ENCODE measurements at places on chromosomes 3 and 15.

GRCh38 chr15:46701896-46702295, 1015.4 kb upstream of the SEMA6D start:
- DNase-seq: no peak

DNA sequence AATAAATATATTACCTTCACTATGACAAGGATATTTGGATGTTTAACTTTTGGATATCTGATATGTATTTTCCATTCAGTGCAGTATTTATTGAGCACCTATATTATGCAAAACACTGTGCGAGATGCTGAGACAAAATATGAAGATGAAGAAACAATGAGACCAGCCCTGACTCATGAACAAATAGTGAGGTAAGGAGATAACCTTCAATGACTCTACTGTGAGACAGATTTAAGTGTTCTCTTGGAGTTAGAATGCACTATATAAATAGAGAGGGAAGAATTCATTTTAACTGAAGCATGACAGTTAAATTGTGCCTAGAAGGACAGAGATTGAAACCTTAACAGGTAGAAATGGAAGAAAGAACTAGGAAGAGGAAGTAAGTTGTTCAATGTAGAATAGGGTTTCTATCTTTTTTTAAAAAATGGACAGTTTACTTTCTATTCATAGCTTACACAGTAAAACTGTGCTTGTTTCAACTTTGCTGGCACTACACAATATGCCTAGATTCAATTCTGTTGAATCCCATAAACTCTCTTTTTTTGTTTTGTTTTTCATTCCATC, 124.2 kb downstream of the ZBTB20 start:
- DNase-seq: no peak

DNA sequence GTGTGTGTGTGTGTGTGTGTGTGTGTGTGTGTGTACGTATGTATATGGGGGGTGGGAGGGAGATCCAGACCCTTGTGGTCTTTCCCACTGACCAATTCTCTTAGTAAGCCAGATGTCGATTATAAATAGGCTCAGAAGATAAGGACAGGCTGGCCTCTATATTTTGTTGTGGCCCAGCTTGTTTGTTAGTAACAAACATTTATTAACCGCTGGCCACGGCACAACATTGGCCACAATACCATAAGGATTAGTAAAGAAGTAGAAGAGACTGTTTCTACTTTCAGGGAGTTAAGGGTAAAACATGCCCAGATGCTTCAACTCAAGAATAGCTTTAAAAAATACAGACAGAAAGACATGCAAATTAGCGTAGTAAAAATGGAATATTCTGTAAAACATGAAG, 58.1 kb downstream of the ABHD2 start:
- DNase-seq: no peak

DNA sequence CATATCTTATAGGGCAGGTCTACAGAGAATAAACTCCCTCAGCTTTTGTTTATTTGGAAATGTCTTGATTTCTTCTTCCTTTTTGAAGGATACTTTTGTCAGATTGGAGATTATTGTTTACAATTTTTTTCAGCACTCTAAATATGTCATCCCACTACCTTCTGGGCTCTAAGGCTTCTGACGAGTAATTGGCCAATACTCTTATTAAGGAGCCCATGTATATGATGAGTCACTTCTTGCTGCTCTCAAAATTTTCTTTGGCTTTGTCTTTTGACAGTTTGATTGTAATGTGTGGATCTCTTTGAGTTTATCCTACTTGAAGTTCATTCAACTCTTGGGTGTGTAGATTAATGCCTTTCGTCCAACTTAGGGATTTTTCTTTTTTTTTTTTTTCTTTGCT, 28.9 kb upstream of the CD200R1L start:
- no peak for DNase-seq

DNA sequence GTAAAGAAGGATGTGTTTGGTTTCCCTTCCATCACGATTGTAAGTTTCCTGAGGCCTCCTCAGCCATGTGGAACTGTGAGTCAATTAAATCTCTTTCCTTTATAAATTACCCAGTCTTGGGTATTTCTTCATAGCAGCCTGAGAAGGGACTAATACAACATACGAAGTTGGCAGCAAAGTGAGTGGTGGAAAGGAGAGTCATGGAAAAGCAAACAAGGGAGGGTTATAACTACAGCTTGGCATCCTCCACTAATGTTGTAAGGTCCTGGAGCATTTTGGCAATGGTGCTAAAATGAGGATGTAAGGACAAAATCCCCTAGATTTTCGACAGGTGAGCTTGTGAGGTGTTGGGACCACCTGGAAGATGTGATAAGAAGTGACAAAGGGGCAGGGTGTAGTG, 5.8 kb upstream of the TMEM41A start:
- DNase-seq: no peak
